ENCODE measurements at places on chromosomes 16 and 17.

DNA sequence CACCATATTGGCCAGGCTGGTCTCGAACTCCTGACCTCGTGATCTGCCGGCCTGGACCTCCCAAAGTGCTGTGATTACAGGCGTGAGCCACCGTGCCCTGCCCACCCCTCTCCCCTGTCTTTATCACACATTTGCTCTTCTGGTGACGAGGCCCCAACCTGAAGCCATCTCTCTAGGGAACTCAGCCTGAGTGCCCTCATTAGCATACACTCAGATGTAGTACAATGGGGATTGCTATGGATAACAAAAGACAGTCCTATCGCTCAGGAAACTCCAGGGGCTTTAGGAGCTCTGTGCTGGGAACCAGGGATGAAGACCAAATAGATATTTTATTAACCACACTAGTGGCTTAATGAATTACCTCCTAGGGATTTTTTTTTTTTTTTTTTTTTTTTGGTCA is 100.7 kb downstream of the MARF1 start:
- no peak for DNase-seq

DNA sequence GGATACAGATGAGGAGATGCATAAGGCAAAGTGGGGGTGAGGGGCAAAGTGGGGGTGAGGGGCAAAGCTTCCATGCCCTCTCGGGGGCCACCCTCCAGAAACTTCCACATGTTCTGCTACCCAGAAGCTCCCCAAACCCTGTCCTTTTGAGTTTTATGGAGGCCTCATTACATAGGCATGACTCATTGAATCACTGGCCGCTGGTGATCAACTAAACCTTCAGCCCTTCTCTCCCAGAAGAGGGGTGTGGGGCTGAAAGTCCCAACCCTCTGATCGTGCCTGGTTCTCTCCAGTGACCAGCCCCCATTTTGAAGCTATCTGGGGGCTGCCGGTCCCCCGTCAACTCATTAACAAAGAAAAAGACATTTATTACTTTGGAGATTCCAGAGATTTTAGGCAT is 27.5 kb downstream of the ITGAE start:
- DNase-seq: no peak

GRCh38 chr16:66020046-66020445 is 346.4 kb upstream of the CDH5 start:
- DNase-seq: no peak

DNA sequence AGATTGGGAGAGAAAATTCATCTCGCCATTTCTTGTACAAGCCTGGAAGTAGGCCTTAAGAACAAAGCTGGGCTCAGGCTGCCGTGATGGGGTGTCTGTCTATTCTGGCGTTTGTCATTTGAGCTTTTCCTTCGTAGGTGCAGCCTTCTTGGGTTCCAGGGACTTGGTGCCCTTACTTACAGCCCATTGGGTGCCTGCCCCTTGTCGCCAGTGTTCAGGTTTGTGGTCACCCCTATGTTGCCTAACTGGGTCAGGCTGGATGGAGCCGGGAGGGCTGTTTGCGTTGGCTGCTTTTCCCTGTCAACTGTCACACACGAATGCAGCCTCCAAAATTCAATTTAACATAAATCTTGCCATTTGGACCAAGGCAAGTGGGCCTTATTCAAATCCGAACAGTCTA is 23.7 kb upstream of the MED9 start:
- no peak for DNase-seq

GRCh38 chr16:85017151-85017550 is 5.8 kb upstream of the ZDHHC7 start:
- DNase-seq: no peak

Data from GM12892 (cell line).